ENCODE measurements at places on chromosomes 2 and 18. TPM values are rescaled to one million over a fixed set of nuclear protein-coding genes. Genes with fewer than 3 reads are reported as not detected.

- no peak for DNase-seq
Measured at GRCh38 chr2:171478345-171478744, 43.9 kb upstream of the CYBRD1 start.

DNA sequence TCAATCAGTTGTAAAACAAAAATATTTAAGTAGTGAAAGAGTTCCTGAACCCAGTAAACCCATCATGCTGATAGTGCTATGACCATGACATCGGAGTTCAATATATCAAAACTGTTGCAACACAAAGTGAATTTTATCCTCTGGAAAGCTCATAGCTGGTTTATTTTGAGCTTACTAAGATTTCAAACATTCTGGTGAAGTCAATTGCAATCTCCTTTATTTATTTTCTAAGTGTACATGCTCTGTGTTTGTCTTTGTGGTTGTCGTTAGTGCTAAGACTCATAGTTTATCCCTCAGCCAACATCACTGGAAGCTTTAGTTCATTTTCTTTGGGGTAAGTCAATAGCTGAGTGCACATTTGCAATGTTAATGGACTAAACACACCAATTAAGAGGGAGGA lies 91.9 kb downstream of the QPCT start:
- DNase-seq, result no peak

DNA sequence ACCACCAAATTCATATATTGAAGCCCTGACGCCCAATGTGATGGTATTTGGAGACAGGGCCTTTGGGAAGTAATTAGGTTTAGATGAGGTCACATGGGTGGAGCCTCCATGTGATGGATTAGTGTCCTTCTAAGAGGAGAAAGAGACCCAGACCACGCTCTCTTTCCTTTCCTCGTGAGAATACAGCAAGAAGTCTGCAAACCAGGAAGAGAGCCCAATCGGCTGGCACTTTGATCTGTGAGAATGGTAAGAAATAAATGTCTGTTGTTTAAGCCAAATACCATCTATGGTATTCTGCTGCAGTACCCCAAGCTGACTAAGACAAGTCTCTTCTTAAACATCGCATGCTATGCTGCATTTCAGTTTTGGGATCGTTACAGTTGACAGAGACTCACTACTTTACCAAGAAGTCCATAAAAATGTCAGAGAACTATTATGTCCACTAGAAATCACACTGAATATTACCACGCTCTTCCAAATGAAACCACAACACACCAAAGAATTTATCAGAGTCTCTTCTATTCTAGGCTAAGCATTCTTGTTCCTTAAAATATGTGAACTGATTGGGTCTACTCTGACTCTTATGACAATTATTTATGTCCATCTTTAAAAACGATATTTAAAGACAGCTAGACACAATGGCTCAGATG lies 48.5 kb downstream of the LPIN2 start:
- DNase-seq, result no peak

DNA sequence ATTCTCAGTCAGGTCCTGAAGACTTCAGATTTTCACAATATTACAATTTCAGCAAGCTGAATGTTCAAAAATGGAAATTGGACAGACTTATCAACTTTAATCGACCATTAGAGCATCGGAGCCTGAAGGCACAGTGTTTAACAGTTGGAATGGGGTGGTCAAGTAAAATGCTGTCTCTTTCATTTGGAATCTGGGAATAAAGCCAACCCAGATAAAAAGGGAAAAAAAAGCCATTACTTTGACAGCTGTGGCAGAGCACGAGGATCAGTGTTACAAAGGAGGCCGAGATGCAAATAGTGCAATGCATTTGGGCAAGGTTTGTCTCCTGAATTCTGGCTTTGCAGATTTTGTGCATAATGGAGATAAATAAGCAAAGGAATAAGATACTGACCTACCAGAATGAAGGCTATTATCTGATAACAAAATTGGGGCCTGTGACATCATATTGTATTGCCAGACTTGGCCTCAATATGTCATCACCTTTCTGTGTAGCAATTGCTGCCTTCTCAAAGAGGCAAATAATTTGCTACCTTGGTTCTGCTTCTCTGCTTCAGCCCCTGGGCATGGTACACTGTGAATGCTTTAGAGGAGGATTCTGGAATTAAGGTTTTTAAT lies 277.5 kb upstream of the KLHL29 start:
- DNase-seq, result no peak

TMEM37 gene
- 0.69 TPM for total RNA-seq

- DNase-seq, result no peak
Measured at GRCh38 chr2:181074457-181074856, 94.1 kb downstream of the UBE2E3 start.

TMEM247 gene
- total RNA-seq, result not detected

GRCh38 chr2:114651933-114652332 lies 209.5 kb downstream of the DPP10 start:
- DNase-seq, result no peak

DNA sequence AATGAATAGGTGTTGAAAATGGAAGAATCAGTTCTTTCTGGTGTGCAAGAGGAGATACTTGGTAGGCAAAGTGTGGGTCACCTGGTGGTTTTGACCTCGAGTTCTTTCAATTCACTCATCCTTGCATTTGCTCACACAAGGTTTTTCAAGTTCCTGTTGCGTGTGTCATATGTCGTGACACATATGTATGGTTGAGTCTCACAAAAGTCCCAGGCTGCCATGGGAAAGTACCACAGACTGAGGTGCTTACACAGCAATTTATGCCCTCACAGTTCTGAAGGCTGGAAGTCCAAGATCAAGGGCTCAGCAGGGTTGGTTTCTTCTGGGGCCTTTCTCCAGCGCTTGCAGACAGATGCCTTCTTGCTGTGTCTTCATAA lies 64.4 kb downstream of the NCK2 start:
- DNase-seq, result peak; percentile 19

DNA sequence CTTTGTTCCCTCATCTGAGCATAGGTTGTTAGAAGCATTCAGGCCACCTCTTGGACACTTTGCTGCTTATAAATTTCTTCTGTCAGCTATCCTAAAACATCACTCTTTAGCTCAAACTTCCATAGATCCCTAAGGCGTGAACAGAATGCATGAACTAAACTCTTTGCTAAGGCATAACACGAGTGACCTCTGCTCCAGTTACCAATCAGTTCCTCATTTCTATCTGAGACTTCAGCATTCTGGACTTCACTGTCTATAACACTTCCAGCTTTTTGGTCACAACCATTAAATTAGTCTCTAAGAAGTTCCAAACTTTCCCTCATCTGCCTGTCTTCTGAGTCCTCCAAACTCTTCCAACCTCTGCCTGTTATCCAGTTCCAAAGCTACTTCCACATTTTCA lies 8.3 kb upstream of the VWA3B start:
- DNase-seq, result no peak

DNA sequence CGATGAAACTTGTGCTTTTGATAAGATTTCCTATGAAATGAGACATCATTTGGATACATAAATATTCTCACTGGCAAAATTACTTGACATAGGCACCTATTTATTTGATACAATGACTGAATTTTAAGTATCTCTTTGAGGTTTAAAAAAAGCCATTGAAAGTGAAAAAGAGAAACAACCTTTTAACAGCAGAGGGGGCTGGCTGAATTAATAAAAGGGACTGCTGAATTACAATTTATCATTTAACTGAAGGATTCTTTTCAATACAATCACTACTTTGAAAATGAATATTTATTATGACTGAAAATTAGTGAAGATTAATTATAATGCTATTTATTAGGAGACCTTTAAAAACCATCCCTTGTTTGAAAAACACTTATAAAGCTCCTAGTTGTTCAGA lies 335.3 kb downstream of the DLGAP1 start:
- DNase-seq, result no peak

GRCh38 chr2:163984986-163985385 lies 249.2 kb upstream of the FIGN start:
- DNase-seq, result no peak

- DNase-seq, result peak; percentile 33
Measured at GRCh38 chr2:155250800-155251199, 552.3 kb downstream of the KCNJ3 start.

GRCh38 chr2:206565666-206566065 lies 76.6 kb upstream of the FAM237A start:
- DNase-seq, result no peak

DNA sequence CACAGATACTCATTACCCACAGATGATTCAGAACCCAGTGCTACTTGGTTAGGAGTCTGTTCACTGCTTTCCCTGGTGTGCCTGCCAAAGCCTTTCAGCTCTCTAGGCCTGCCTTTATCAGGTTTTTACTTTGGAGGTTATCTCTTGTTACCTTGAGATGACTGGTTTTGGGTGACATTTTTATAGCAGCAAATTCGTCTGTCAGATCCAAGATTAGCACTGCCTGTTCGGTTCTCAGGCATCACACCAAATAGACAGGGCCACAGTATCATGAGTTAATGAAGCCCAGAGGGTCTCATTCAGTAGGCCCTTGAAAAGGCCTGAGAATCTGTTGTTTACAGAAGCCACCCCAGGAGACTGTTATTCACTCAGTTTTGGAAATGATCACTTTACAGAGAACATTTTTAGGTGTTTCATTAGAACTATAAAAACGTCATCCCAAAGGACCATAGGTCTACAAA lies 121.2 kb downstream of the OSBPL6 start:
- DNase-seq, result no peak

DNA sequence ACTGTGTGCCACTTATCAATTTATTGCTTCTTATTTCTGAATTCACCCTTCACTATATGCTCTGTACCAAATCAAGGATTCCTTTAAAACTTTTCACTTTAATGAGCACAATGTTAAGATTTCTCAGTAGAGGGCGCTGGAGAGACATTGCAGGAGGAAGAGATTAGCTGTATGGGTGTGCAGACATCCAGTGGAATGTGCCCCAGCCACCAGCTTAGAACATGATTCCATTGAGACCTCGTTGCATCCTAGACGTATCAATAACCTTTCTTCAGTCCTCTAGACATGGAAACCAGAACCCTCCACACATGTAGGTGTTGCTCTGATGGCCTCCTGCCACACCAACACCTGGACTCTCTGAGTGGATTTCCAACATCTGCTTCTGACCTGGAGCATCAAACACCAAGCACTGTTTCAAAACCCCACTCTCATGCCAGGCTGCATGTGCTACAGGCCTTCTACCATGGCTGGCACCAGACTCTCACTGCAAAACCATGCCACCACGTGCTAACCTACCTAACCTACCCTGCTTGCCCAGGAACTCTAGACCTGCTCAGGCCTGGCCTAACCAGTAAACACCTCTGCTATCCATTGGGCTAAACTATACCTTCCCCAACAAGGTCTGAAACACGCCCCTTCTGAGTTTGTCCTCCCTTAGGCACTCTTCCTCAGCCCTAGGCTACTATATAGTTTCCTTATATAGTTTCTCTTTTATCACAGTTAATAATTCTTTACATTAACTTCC lies 633.2 kb upstream of the PKDCC start:
- peak; percentile 39 for DNase-seq

- DNase-seq, result no peak
Measured at GRCh38 chr2:112848833-112849232, 12.3 kb upstream of the IL1B start.

DNA sequence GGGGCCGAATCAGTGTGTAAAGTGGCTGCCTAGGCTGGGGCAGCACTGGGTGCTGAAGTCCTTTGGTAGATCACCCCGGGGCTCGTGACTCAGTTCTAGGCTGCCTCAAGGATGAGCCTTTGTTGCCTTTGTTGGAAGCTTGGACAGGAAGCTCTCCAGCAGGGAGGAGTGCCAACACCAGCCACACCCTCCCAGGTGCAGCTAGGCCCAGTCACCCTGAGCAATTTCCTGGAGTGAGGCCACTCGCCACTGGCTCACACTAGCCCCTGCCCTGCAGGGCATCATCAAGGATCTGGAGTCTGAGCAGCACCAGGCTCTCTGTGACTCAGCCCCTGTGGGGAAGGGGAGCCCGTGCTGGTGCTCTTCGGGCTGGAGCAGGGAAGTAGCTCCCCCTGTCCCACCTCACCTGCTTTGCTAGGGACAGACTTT lies 6.7 kb upstream of the SDC1 start:
- peak; percentile 87 for DNase-seq

DNA sequence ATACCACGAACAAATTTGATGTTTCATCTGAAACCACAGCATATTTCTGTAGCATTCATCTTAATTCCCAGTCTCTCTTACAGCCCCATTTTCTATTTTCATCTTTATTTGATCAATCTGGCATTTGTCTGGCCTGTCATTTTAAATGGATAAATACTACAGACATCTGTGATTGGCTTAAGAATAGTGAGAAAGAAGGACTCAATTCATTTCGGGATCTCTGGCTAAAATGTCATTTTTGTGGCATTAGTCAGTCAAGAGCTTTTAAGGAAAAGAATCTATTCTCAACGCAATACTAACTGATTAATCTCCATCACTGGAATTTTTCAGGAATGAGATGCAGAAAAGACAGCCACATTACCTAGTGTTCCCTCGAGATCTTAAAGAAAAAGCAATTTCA lies 585.9 kb downstream of the IRS1 start:
- DNase-seq, result peak; percentile 92

GRCh38 chr2:132754867-132755472 lies 85.0 kb upstream of the LYPD1 start:
- peak; percentile 54 for DNase-seq

ME2 gene
- 77.1 TPM for total RNA-seq

DNA sequence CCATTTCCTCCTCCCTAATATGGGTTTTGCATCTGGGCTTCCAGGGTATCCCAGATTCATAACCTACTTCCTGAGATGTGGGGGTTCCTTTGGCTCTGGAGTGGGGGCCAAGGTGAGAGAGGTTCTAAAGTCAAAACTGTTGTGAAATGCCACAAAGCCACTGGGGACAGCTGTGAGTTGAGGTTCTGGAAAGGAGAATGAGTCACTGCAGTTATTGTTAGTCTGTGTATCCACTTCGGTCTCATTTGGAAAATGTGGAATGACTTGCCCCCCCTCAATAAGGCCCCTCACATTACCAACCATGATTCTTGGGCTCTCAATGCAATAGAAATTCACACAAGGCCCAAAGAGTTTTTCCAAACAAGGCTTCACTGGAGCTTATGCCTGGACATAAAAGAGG lies 51.1 kb upstream of the LGALSL start:
- peak; percentile 50 for DNase-seq

GRCh38 chr18:8980918-8981317 lies 121.6 kb upstream of the NDUFV2 start:
- DNase-seq, result no peak
